ENCODE measurements at places on chromosomes 7 and 10.

GRCh38 chr7:20642166-20642565 lies 26.7 kb downstream of the ABCB5 start:
- DNase-seq, result no peak

DNA sequence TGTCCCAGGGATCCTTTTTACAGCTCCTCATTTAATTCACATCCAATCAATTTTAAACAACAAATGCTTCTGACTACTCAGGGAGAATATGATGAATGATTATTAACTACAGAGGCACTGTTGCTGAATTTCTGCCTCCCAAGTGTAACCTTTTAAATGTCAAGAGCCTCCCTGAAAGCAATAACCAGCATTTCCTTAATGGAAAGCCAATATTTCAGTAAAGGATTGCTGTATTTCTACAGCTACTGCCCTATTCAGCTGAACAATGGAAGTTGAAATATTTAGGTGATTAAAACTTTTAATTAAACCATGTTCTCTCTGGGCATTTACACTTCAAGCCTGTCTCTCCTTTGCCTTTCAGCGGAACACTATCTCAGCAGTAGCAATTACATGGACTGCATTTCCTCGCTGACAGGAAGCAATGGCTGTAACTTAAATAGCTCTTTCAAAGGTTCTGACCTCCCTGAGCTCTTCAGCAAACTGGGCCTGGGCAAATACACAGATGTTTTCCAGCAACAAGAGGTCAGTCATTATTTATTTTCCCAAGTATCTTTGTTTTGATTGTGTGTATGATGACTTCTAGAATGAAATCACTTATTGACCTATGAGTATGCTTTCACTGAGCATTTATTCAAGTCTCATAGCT lies 304.7 kb downstream of the BICC1 start:
- DNase-seq, result no peak

GRCh38 chr10:7436490-7437100 lies 25.8 kb upstream of the SFMBT2 start:
- no peak for DNase-seq

- DNase-seq, result peak; percentile 89
These were observed 1.4 kb downstream of the MAGI2 start for GRCh38 chr7:79452032-79452494.

DNA sequence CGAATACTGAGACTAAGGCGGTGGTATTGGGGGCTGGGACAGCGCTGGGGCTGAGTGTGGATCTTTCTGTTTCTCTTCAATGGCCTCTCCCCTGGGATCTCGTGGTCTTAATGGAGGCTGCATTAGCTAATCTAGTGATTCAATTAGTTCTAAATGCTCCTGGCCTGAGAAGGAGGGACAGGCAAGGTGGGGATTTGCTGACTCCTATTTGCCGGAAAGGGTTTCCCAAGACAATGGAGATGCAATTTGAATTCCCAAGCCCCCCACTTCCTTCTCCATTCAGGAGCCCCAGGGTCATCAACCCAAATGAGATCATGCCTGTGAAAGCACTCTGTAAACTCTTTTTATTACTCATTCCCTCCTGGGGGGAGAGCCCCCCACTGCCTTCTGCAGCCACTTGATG lies 111.7 kb upstream of the PLXNA4 start:
- DNase-seq, result peak; percentile 38

- DNase-seq, result no peak
These were observed 8.4 kb downstream of the CPA2 start for GRCh38 chr7:130274983-130275591.

GRCh38 chr10:48494611-48495010 lies 110.3 kb downstream of the ARHGAP22 start:
- DNase-seq, result no peak

DNA sequence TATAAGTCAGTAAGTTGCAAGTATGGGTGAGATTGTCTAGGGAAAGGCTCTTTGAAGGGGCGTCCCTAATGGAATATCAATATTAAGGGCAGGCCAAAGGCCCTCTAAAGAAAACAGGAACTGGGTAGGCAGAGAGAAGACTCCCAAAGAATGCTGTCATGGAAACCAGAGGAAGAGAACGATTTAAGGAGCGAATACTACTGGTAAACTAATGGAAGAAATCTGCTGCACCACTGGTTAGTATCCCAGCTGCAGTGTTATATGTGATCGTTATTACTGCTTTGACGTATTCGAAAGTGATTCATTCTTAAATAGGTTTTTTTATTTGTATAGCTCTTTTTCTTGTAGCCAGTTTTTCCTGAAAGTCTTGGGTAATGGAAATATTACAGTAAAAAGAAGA lies 1.3 kb downstream of the CASP2 start:
- no peak for DNase-seq

DNA sequence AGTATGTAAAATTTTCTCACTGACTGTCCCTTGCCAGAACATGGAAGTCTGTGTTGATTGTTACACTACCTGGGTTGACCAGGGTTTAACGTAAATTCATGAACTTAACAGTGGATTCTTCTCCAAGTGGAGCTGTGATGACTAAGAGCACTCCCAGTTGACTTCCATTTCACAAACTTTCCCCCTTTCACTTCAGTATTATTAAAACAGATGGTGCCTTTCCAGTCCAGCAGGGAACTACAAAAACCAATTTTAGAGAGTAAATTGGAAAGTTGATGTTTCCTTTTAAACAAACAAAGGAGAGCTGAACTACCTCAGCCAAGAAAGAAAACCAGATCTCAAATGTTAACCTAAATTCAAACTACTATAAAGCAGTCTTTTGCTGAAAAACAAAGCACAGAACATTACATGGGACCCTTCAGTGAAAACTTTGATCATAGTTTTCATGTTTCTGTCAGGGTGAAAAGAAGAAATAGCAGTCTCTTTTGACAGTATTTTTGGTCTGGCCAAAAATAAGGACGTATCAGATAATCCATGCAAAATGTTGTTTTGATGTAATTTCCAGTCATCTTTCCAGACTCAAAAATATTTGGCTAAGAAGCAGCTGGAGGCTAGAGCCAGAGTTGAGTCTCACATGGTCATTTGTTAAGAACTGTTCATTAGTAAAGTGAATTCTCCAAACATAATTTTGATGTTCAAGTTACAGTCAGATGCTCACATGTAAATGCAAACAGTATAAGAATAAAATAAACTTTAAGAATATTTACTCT lies 479.9 kb upstream of the AKR1E2 start:
- DNase-seq, result no peak

GRCh38 chr7:121078701-121079227 lies 90.3 kb downstream of the CPED1 start:
- DNase-seq, result no peak

GRCh38 chr10:35378541-35379210 lies 42.4 kb downstream of the CCNY start:
- DNase-seq, result no peak

GRCh38 chr7:74457007-74457406 lies 3.3 kb downstream of the GTF2IRD1 start:
- no peak for DNase-seq

- no peak for DNase-seq
These were observed 36.6 kb downstream of the PRKAG2 start for GRCh38 chr7:151840088-151840910.

DNA sequence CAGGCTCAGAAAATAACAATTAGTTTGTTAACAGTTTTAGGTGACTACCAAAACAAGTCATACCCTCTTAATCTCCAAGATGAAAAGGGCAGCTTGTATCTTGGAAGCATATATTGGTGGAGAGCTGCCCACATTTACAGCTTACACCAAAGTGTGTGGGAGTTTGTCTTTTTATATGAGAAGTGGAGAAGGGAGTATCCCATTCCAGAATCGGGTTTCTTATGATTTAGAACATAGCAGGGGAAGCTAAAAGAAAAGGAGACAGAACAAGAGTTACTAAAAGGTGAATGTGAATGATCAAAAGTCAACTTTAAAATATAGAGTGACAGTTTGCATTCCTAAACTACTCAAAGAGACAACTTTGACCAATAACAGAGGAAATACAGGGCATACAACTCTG lies 338.6 kb upstream of the VWC2 start:
- no peak for DNase-seq

DNA sequence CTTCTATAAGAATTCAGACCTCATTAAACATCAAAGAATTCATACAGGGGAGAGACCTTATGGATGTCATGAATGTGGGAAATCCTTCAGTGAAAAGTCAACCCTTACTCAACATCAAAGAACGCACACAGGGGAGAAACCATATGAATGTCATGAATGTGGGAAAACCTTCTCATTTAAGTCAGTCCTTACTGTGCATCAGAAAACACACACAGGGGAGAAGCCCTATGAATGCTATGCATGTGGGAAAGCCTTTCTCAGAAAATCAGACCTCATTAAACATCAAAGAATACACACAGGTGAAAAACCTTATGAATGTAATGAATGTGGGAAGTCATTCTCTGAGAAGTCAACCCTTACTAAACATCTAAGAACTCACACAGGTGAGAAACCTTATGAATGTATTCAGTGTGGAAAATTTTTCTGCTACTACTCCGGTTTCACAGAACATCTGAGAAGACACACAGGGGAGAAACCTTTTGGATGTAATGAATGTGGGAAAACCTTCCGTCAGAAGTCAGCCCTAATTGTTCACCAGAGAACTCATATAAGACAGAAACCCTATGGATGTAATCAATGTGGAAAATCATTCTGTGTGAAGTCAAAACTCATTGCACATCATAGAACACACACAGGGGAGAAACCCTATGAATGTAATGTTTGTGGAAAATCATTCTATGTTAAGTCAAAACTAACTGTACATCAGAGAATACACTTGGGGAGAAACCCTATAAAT lies 24.1 kb downstream of the ZNF37A start:
- DNase-seq, result no peak

GRCh38 chr10:29926693-29927048 lies 132.7 kb downstream of the JCAD start:
- no peak for DNase-seq

DNA sequence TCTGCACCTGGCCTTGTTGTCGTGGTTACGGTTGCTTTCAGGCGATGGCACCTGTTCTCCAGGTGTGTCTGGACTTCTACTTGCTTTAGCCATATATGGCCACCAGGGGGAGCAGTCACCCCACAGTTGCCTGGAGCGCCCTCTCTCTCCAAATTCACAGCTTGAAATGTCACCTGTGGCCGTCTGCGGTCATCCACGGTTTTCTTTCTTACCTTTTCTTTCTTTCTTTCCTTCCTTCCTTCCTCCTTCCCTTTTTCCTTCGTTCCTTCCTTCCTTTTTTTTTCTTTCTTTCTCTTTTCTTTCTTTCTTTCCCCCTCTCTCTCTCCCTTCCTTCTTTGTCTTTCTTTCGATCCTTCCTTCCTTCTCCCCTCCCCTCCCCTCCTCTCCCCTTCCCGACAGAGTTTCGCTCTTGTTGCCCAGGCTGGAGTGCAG lies 150.5 kb upstream of the VKORC1L1 start:
- DNase-seq, result peak; percentile 65

- no peak for DNase-seq
These were observed 341.2 kb downstream of the PTPRN2 start for GRCh38 chr7:158246272-158246959.

DNA sequence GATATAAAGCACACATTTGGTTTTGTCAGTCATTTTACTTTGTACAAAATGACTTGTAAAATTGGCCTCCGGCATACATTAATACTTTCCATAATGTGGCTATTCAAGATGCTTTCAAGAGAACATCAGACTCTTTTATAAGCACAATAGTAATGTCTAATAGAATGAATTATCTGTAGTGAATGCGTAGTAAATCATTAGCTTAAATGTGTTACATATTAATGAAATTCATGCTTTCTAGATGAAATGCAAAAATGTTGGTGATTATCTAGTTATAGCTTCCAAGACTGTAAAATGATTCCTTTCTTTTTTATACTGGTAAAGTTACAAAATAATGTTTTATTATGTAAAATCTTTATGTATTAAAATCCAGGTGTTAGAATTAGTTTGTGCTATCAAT lies 144.0 kb downstream of the BBS9 start:
- no peak for DNase-seq

DNA sequence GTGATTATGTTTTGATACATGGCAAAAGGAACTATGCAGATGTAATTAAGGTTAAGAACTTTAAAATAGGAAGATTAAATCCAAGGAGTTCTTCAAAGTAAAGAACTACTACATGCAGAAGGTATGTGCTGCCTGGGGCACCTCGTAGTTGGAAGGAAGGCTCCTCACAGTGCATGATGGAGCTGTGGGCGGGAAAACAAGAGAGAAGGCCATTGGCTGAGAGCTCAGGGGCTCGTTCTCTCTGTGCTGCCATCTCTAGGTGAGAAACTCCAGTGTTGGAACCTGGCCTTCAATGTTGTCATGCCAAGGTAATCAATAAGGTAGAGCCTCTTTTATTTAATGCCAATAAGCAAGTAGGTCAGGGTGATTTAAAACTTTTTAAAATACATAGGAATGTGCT lies 391.4 kb upstream of the ETV1 start:
- no peak for DNase-seq

- DNase-seq, result no peak
These were observed 23.1 kb downstream of the AGAP3 start for GRCh38 chr7:151109094-151110048.

DNA sequence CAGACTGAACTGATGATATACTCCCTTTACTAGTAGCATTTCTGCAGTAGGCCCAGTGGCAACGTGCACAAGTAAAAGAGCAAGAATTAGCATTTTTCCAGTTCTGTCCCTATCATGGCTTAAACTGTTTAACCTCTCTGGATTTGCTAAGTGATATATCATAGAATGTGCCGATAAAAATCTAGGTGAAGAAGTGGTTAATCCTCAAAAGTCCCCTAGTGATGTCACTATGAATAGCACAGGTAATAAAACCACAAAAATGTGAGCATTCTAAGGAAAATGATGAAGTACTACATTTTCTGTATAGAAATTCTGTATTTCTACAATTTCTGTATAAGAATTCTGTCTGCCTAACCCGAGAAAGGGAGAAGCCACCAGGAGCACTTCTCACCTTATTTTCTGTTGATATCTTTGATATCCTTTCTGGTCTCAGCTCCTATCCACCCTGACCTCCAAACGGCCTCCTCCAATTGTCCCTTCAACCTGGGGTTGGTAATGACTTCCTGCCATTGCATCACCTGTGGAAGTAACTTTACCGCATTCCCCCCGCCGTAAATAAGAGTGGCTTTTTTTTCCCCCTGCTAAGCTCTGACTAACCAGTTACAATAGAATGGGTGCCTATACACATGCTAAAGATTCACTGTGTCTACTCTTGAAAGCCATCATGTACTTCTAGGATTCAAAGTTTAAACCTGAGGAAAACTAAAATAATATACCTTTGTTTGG lies 155.9 kb upstream of the ASAH2 start:
- DNase-seq, result no peak

DNA sequence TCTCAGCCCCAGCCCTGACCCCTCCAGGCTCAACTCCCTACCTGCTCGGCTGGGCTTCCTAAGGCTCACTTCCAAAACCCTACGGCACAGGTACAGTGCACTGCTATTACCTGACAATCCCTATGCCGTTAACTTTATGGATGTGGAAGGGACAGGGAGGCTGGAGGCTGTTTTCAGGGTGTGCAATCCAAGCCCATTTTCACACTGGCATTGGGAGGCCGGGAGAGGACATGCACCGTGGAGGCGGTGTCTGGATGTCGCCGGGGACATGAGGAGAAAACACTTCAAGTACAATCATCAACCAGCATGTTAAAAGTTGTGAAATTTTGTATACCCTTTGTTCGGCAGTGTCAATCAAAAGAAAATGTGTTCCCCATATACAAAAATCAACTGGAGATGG lies 80.1 kb downstream of the MAD1L1 start:
- DNase-seq, result no peak
